ENCODE measurements at places on chromosomes 1 and 21. TPM values are rescaled to one million over a fixed set of nuclear protein-coding genes. Genes with fewer than 3 reads are reported as not detected.

The BMP8B gene
- polyA plus RNA-seq: 0.84 TPM

DNA sequence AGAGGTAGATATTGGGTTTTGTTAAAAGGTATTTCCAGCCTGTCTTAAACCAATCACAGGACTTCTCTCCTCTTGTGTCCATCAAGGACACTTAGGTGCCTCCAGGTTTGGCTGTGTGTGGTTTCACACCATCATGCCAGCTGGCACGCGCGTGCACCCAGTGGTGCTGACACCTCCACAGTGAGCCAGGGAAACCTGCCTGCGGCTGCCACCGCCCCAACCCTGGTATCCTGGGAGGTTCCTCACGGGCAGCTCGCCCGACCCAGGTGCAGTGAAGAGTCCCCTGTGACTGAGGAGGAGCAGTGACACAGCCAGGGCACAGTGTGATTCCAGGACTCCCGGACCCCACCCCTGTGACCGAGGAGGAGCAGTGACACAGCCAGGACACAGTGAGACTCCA lies 13.2 kb upstream of the COL6A2 start:
- no peak for DNase-seq

- peak; percentile 80 for DNase-seq
Measured at GRCh38 chr1:160204526-160205241, 500 bp upstream of the PEA15 start.

DNA sequence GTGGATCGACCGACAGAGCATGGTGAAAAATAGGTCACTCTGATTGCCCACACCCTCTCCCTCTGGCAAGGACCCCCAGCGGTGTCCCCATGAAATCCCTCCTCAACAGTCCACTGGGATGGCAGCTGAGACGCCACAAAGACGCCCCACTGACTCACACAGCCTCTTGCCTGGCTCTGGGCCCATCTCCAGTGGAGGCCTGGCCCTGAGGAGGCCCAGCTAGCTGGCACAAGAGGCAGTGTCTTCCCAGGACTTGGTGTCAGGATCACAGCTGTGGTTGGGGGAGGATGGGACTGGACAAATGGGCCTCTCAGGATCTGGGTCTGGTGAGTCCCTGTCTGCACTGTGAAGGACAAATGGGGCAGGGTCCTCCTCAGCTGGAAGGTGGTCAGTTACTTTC lies 4.6 kb downstream of the ALX3 start:
- DNase-seq: no peak

The EPHB2 gene
- polyA plus RNA-seq: not detected

DNA sequence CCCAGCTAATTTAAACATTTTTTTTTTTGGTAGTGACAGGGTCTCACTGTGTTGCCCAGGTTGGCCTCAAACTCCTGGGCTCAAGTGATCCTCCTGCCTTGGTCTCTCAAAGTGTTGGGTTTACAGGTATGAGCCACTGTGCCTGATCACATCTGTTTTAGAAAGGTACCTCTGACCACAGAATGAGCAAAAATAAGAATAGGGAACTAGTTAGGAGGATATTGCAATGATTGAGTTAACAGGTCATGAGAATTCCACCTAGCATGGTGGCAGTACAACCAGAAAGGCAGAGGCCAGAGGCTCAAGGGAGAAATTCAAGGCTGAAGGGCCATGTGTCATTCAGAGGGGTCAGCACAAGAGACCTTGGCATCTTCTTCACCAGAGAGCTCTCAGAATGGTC lies 49.6 kb downstream of the ELAPOR1 start:
- DNase-seq: no peak

The LYPD8 gene
- polyA plus RNA-seq: not detected

DNA sequence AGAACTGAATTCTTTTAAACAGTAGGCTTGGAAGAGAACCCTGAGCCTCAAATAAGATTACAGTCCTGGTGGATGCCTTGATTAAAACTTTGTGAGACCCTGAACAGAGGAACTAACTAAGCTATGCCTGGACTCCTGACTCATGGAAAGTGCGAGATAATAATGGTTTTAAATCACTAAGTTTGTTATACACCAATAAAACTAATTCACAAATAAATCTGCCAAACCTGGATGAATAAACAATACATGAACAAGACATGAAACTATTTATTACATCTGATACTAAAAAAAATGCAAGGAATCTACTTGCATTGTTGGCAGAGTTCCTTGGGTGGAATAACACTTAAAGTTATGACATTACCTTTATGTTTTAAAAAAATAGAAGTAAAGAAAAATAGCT lies 118.4 kb downstream of the PIGK start:
- DNase-seq: no peak

- no peak for DNase-seq
Measured at GRCh38 chr21:34280389-34280795, 83.4 kb upstream of the KCNE2 start.

DNA sequence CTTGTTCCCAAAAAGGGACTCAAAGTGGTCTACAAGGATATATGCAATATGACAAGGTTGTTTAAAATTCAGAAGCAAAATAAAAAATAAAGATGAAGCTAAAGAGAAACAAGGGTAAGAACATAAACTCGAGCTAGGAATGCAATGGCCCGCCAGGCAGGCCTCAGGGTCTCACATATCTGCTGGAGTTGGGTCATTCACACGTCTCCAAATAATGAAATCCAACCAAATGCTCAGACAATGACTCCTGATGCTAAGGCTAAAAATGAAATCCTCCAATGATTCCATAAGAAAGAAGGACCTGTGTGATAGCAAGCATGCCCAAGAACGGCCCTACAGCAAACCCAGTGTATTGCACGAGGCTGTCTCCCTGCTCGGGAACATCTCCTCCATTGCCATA lies 153.3 kb upstream of the ETS2 start:
- no peak for DNase-seq

The RGS8 gene
- polyA plus RNA-seq: not detected

The RNF186 gene
- not detected for polyA plus RNA-seq

DNA sequence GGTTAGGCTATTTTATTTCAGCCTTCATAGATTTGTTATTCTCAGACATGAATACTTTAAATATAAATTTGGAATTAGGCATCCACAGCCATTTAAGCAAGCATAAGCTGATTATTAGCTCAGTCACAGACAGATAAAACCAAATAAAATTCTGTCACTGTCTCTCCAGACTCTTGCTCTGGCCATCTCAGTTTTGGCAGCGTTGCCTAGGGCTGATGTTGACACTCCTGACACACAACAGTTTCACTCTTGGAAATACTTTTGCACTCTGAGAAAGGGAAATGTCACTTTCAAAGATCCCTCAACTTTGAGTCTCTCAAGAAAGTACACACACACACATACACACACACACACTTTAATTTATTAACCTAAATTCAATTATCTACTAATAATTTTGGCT lies 372.7 kb downstream of the BRINP3 start:
- no peak for DNase-seq

DNA sequence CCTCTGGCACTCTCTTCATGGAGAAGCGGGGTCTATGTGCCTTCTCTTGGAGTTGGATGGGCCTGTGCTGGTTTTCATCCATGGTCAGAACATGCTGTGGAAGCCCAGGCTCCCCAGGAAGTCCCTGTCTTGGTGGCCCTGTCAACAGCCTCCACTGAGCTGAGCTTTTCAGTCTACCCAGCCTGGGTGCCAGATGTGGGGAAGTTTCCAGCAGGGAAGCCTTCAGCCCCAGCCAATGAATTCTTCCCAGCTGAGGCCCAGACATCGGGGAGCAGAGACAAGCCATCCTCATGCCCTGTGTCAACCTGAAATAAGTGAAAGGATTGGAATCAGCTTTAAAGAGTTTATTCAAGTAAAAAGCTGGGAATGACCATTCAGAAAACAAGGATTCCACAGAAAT lies 75.1 kb upstream of the PGBD5 start:
- DNase-seq: no peak

DNA sequence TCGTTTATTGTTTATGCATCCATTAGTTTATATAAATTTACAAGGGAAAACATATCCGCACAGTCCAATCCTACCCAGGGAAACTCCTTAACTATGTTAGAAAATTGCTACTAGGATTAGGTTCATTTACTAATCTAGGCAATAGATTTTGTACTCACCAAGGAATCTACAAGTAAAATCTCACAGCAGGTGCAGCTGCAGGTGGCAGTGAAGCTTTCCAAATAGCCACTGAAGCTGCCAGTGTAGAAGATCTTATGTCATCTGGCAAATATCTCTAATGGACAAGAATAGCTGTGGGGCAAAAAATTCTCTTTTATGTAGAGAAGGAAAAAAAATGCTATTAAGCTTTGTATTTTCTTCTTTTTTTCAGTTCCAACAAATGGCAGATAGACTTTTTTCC lies 963.4 kb upstream of the ADGRL4 start:
- no peak for DNase-seq

The TMEM269 gene
- polyA plus RNA-seq: not detected

GRCh38 chr1:167086033-167086432 lies 4.1 kb downstream of the GPA33 start:
- no peak for DNase-seq

DNA sequence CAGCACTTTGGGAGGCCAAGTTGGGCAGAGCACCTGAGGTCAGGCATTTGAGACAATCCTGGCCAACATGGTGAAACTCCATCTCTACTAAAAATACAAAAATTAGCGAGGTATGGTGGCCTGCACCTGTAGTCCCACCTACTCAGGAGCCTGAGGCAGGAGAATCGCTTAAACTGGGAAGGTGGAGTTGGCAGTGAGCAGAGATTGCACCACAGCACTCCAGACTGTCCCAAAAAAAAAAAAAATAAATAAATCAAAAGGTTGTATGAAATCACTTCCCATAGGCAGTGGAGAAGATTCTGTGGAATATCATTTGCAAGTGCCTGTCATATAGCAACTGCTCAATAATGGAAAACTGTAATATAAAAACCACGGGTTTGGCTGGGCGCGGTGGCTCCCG lies 65.1 kb upstream of the SERBP1 start:
- DNase-seq: no peak

- DNase-seq: no peak
Measured at GRCh38 chr1:231070758-231071444, 30.8 kb upstream of the FAM89A start.
